ENCODE measurements at places on chromosomes 12 and 14. TPM values are rescaled to one million over a fixed set of nuclear protein-coding genes. Genes with fewer than 3 reads are reported as not detected.

DNA sequence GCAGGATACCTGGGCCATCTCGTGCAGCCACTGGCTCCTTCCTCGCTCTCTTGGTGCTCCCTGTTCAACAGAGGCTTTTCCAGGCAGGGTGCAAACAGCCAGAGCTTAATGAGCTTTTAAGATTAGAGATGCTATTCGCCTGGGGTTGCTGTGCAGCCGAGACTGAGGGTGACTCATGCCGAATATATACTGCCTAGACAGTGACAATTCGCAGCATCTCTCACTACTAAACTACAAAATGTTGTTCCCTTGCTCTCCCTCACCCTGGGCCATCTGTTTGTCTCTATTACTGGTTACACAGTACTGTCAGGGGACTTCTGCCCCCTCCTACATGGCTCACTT lies 26.0 kb upstream of the TESC start:
- H3K4me3 ChIP-seq = no peak overlapping the region
- no peaks in the 10 kb centered on the region for H3K36me3 ChIP-seq
- no peak overlapping the region for H3K27ac ChIP-seq
- no peak for DNase-seq
- H3K27me3 ChIP-seq = no peaks in the 10 kb centered on the region

Gene FRS2
- total RNA-seq = 72.4 TPM

DNA sequence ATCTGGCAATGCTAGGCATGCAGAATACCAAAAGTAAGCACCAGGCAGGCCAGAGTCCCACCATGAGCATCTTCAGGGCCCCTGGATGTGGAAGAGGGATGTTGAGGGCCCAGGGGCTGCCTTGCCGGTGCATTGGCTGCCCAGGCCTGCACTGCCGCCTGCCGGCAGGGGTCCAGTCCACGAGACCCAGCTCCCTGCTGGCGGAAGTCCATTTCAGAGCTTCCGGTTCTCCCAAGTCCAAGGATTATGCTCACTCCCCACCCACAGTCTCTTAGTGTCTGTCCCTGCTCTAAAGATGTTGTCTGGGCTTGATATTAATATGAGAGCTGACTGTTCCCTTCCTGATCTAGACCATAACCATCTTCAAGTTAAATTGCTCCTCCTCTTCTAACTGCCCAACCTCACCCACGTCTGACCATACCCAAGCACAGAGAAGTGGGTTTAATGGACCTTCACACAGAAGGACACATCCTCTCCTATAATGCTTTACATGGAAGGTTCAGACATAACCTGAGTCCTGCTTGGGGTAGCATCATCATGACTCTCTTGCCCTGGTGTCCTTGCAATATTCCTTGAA lies 117.4 kb downstream of the DAD1 start:
- H3K27ac ChIP-seq = no peak overlapping the region
- no peak overlapping the region for H3K4me3 ChIP-seq
- no peak for DNase-seq

- DNase-seq = no peak
- H3K27ac ChIP-seq = no peak overlapping the region
- no peak overlapping the region for H3K4me3 ChIP-seq
These were observed 53.9 kb upstream of the AP4S1 start for GRCh38 chr14:30971586-30971985.

Gene ERO1A
- total RNA-seq = 28.6 TPM

DNA sequence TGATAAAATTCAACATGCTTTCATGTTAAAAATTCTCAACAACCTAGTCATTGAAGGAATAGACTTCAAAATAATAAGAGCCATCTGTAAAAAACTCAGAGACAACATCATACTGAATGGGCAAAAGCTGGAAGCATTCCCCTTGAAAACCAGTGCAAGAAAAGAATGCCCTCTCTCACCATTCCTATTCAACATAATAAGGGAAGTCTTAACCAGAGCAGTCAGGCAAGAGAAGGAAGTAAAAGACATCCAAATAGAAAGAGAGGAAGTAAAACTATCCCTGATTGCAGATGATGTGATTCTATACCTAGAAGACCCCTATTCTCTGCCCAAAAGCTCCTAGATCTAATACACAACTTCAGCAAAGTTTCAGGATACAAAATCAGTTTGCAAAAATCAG lies 52.9 kb downstream of the APOBEC1 start:
- DNase-seq = no peak
- no peaks in the 10 kb centered on the region for H3K4me1 ChIP-seq
- no peaks in the 10 kb centered on the region for H3K27me3 ChIP-seq
- no peak overlapping the region for H3K27ac ChIP-seq

DNA sequence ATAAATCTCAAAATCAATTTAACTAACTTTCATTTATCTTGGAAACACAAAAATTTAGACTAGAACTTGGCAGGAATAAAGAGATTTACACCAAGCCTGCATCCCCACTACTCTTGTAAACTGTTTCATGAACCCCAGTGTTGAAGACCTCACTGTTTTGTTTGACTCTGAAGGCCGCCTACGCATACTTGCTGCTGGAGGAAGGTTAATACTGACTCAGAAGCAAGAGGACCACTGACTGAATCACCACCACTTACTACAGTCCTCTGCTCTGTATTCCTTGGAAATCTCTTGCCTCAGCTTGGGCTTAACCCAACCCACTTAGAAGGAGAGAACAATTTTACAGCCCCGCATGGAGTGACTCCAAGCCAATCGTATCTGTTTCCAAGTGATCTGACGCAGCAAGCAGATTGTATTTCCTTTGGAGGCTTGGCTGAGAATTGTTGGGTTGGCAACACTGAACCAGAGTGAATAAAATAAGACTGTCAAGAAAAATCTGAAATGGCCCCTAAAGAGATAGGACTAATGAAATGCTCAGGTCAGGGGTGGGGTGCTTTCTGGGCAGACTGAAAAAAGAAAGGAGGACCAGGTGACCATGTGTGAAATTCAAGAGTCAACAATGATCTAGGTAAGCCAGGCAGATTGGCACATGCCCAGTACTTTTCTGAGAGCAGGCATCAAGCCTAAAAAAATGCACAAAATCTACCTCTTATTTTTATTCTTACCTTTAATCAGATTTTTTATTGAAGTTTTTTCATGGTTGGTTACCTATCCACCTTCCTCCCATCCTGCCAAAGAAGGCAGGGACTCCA lies 248.6 kb downstream of the ZFP36L1 start:
- no peaks in the 10 kb centered on the region for H3K27me3 ChIP-seq
- H3K36me3 ChIP-seq = no peaks in the 10 kb centered on the region
- no peak for DNase-seq
- peaks cover 19% of the 10 kb centered on the region for H3K4me1 ChIP-seq

DNA sequence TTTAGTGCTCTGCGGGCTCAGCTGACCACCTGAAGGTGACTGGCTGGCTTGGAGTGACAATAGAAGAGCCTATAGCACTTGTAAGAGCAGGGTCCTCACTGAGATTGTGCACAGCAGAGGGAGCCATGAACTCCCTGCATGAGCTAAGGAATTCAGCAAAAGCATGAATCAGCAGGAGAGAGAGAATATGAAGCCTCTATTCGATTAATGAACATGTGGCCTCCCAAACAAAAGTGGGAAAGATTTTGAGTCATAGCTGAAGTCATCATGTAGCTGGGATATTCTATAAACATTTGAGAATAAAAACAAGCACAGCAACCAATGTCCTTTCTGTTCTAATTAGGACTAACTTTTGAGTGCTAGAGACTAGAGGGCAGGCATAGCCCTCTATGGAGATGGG lies 626.6 kb downstream of the DIO2 start:
- no peaks in the 10 kb centered on the region for H3K27me3 ChIP-seq
- H3K36me3 ChIP-seq = no peaks in the 10 kb centered on the region
- no peaks in the 10 kb centered on the region for H3K4me1 ChIP-seq
- no peak overlapping the region for H3K4me3 ChIP-seq
- no peak for DNase-seq

GRCh38 chr12:92608151-92609091 lies 94.4 kb upstream of the PLEKHG7 start:
- DNase-seq = no peak
- H3K4me1 ChIP-seq = no peaks in the 10 kb centered on the region
- no peaks in the 10 kb centered on the region for H3K36me3 ChIP-seq
- no peak overlapping the region for H3K27ac ChIP-seq

GRCh38 chr12:112422531-112422930 lies 3.8 kb downstream of the PTPN11 start:
- peak overlapping the region; percentile 68 for H3K27ac ChIP-seq
- no peak for DNase-seq
- no peaks in the 10 kb centered on the region for H3K36me3 ChIP-seq
- no peak overlapping the region for H3K4me3 ChIP-seq

DNA sequence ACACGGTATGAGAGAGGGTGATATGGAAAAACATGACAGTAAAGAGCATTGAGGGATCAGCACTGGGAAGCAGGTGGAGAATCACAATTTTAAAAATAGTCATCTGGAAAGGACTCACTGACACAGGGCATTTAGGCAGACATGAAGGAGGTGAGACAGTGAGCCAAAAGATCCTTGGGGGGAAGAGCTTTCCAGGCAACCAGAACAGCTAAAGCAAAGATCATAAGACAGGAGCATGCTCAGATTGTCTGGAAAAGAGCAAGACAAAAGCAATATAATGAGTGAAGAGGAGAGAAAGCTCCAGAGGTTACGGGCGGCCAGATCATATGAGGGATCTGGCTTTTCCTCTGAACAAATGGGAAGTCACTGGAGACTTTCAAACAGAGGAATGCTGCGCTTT lies 63.9 kb downstream of the DENND5B start:
- no peak for DNase-seq
- no peaks in the 10 kb centered on the region for H3K36me3 ChIP-seq

DNA sequence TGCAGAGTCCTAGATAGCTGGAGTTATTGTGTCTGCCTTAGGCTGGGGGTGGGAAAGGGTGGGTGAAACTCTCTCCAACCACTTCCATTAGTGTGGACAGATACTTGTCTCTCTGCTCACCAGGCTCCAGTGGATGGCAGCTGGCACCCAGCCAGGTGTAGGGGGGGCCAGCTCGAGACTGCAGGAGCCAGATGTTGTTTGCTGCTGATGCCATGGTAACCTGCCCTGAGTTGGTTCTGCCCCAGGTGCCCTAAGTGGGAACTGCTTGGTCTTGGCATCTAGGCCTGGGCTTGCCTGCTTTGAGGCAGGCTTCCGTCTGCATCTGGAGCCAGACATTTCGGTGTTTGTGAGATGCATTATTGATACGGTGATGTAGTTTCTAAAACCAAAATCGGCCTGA lies 82.2 kb downstream of the ADCK1 start:
- no peak overlapping the region for H3K4me3 ChIP-seq
- H3K27me3 ChIP-seq = no peaks in the 10 kb centered on the region
- no peaks in the 10 kb centered on the region for H3K36me3 ChIP-seq

GRCh38 chr12:101685092-101685491 lies 12.3 kb upstream of the CHPT1 start:
- no peak for DNase-seq
- H3K36me3 ChIP-seq = no peaks in the 10 kb centered on the region
- H3K4me1 ChIP-seq = no peaks in the 10 kb centered on the region
- no peaks in the 10 kb centered on the region for H3K27me3 ChIP-seq

Gene KLRB1
- 0.80 TPM for total RNA-seq

Gene TEX52
- total RNA-seq = not detected

- H3K27ac ChIP-seq = no peak overlapping the region
- no peaks in the 10 kb centered on the region for H3K36me3 ChIP-seq
- DNase-seq = no peak
- H3K4me1 ChIP-seq = no peaks in the 10 kb centered on the region
These were observed 42.2 kb upstream of the FAM181A start for GRCh38 chr14:93884950-93885349.

DNA sequence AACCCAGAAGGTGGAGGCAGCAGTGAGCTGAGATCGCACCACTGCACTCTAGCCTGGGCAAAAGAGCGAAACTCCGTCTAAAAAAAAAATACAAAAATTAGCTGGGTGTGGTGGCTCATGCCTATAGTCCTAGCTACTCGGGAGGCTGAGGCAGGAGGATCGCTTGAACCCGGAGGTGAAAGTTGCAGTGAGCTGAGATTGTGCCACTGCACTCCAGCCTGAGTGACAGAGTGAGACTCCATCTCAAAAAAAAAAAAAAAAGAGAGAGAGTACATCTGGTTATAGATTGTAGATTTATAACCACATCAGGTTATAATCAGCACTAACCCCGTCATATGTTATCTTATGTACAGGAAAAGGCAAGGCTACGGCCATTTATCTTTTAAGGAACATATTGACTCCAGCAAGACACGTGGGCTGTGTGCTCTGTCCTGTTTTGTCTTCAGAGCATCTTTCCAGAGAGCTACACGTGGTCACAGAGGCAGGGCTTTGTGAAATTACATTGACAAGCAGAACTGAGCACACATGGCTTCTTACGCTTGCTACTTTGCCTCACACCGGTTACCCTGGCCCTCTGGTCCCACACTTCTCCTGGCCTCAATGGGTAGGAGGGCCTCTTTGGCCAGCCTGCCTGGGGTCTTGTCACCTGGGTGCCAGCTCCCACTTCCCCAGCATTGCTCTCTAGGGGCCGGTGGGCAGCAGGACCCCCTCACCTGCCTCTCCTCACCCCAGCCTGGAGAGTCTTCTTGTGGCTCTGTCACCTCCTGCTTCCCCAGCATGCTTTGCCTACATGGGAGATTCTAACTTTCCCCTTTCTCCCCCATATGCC lies 6.8 kb upstream of the DYNC1H1 start:
- no peak overlapping the region for H3K27ac ChIP-seq
- peak; percentile 14 for DNase-seq
- no peaks in the 10 kb centered on the region for H3K4me1 ChIP-seq

DNA sequence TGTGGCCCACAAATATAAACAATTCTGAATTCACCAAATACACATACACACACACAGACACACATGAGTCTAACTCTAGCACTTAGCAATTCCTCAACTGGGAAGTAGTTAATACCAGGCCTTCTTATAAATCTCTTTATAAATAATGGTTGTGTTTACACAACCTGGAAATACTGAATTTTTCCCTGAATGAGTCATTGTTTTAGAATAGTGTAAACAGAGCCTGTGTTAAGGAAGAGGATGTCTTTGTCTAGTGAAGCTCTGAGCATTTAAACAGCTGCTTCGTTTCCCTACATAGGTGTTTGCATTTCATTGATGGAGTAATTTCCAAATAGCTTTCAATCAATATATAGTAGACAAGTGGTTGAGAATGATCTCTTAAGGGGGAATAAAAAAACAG lies 218.8 kb downstream of the BTG1 start:
- no peaks in the 10 kb centered on the region for H3K4me1 ChIP-seq
- H3K27ac ChIP-seq = no peak overlapping the region
- DNase-seq = no peak
- no peak overlapping the region for H3K4me3 ChIP-seq
- no peaks in the 10 kb centered on the region for H3K27me3 ChIP-seq

DNA sequence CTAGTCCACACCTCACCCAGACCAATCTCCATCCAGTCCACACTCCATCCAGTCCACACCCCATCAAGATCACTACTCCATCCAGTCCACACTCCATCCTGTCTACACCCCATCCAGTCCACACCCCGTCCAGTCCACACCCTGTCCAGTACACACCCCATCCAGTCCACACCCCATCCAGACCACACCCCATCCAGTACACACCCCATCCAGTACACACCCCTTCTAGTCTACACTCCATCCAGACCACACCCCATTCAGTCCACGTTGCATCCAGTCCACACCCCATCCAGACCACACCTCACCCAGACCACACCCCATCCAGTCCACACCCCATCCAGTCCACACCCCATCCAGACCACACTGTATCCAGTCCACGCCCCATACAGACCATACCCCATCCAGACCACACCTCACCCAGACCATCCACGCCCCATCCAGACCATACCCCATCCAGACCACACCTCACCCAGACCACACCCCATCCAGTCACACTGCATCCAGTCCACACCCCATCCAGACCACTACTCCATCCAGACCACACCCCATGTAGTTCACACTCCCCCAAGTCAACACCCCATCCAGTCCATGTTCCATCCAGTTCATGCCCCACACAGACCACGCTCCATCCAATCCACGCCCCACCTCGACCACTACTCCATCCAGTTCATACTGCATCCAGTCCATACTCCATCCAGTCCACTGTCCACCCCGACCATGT lies 116.6 kb upstream of the RTL1 start:
- H3K27ac ChIP-seq = no peak overlapping the region
- peak; percentile 10 for DNase-seq
- H3K36me3 ChIP-seq = no peaks in the 10 kb centered on the region
- H3K4me3 ChIP-seq = no peak overlapping the region

Measured in breast epithelium (tissue), 4 donors.